ENCODE measurements at places on chromosomes 1 and 21. TPM values are rescaled to one million over a fixed set of nuclear protein-coding genes. Genes with fewer than 3 reads are reported as not detected.

The OR6N1 gene
- total RNA-seq = not detected

The RPTN gene
- not detected for total RNA-seq

The MIXL1 gene
- total RNA-seq = not detected

The SLC25A34 gene
- 0.59 TPM for total RNA-seq

The FAM229A gene
- 16.1 TPM for total RNA-seq

The HEYL gene
- total RNA-seq = 8.8 TPM

The USP48 gene
- 54.8 TPM for total RNA-seq

The LCE6A gene
- total RNA-seq = not detected

The NUDT4B gene
- 0.74 TPM for total RNA-seq

The PAQR6 gene
- 10.9 TPM for total RNA-seq

The KIRREL1 gene
- 20.0 TPM for total RNA-seq

The SERPINC1 gene
- total RNA-seq = 0.61 TPM

The ZSCAN20 gene
- total RNA-seq = 9.0 TPM

The AUNIP gene
- total RNA-seq = 12.1 TPM

The KRTAP19-3 gene
- total RNA-seq = not detected

The FBXO2 gene
- 81.1 TPM for total RNA-seq

The KCNJ10 gene
- 0.57 TPM for total RNA-seq

The PCAT6 gene
- 1.9 TPM for total RNA-seq

The LRRC71 gene
- not detected for total RNA-seq

The ISG20L2 gene
- total RNA-seq = 41.7 TPM

The ADGRB2 gene
- 10.1 TPM for total RNA-seq

The GJA9 gene
- total RNA-seq = not detected

The PPIAL4G gene
- not detected for total RNA-seq

The TIE1 gene
- not detected for total RNA-seq

The H3-3A gene
- total RNA-seq = 386 TPM

The CD46 gene
- total RNA-seq = 100 TPM

The CBS gene
- total RNA-seq = 1.4 TPM

The CXADR gene
- total RNA-seq = 21.6 TPM

The RIPPLY3 gene
- not detected for total RNA-seq

The GUCA2A gene
- total RNA-seq = not detected

The IGSF21 gene
- total RNA-seq = not detected

The PGLYRP3 gene
- total RNA-seq = not detected

The NECAP2 gene
- 35.5 TPM for total RNA-seq

The FHAD1 gene
- total RNA-seq = 3.5 TPM

The KHDRBS1 gene
- total RNA-seq = 215 TPM

The PCBP3 gene
- 3.1 TPM for total RNA-seq

The S100A7A gene
- not detected for total RNA-seq

The MATN1 gene
- 0.12 TPM for total RNA-seq

The MIA3 gene
- total RNA-seq = 62.7 TPM

The HUNK gene
- total RNA-seq = not detected

The MT1HL1 gene
- not detected for total RNA-seq

The GTF2B gene
- total RNA-seq = 31.8 TPM

The SEC16B gene
- 1.2 TPM for total RNA-seq

The SV2A gene
- 0.15 TPM for total RNA-seq

The LRRC53 gene
- not detected for total RNA-seq

The PFKFB2 gene
- 13.9 TPM for total RNA-seq

The CLCA4 gene
- not detected for total RNA-seq

All from HCT116 (cell line).